Nucleus accumbens (tissue), 56 donors: ENCODE measurements at places on chromosomes 7 and 10.

DNA sequence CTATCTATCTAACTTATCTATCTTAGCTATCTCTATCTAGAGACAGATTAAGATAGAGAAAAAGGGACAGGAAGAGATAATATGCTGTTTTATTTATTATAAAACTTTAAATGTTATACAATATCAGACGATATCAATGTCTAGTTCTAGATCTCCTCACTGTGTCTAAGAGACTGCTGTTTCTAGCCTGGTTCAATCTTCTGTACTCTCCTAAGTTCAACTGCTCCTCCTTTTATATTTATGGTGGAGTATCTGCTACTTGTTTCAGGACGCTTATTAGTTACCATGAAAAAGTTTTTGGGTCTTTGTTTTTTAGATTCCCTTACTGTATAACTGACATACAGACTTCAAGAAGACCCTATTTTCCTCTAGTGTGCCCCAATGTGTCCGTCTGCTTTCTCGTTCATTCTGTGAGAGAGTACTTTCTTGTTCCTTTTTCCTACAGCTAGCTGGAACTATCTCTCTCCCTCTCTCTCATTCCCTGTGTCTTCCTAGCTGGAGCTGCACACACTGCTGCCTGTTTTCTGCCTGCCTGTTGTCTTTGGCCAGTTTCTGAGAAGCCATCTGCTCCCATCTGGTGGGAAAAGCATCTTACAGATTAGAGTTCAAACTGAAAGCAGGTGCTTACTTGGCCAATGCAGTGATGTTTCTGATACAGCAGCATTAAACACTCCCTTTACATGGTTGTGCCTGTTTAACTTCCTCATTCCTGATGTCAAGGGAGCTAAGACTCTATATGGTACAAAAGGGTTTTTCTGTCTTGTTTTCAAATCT, 49.4 kb upstream of the ARL4A start:
- DNase-seq: no peak

GRCh38 chr7:69457595-69458504, 140.4 kb upstream of the AUTS2 start:
- no peak for DNase-seq

DNA sequence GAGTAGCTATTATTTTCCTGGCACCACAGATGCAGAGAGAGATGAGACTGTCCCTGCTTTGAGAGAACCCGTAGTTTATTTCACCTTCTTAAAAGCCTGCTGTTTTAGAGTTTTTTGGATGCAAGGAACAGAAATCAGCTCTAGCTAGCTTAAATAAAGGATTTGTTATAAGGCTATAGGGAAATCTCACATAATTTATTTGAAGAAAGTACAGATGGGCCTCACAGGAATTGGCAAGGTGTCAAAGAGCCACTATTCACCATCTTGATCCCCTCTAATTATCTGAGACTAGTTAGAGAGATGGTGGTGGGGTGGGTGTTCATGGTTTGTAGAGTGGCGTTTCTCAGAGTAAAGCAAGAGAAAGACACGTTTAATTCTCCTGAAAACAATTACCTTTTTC, 7.3 kb downstream of the KMT2E start:
- no peak for DNase-seq

DNA sequence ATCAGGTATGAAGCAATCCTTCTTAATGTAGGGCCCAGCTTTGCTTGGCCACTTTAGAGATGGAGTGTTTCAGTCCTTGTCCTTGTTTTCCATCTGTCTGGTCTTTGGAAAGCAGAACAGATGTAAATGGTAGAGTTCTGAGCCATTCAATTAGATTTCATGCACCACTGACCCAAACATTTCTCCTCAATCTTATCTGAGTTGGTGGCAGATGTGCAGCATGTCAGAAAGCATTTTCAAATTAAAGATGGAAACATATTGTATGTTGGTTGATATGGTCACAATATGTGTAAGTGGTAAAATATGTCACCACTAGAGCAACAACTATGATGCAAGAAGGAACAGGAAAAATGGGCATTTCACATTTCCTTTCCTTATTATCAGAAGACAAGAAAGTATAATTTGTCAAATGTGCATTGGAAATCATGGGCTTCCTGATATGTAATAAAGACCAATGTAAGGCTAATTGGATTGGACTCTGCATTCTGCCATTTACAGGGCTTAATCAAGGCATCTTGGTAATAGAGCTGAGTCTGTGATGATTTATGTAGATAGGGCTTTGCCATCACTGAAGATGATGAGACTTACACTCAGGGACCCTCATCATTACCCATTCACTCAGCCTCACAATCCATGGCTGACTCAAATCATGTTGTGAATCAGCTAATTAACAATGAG, 750.7 kb downstream of the NRG3 start:
- no peak for DNase-seq

- DNase-seq: no peak
Measured at GRCh38 chr7:43071604-43072003, 40.8 kb upstream of the HECW1 start.

GRCh38 chr10:104435822-104436221, 82.2 kb downstream of the CFAP58 start:
- DNase-seq: no peak

DNA sequence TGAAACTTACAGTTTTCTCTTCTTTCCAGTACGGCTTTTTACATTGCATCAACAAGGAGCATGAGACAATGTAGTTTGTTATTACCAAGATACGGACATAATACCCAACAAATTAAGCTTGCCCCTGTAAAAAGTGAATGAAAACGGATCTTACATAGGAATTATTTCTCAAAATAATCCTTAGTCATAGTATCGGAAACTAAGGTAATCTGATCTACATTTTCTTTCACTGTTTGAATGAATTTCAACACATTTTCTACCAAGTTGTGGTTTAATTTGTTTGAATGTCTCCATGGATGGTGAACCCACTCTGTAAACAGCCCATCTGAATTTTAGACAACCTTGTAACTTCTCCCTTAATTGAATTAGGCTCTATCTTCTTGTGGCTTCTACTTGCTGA, 90.5 kb downstream of the INHBA start:
- no peak for DNase-seq

DNA sequence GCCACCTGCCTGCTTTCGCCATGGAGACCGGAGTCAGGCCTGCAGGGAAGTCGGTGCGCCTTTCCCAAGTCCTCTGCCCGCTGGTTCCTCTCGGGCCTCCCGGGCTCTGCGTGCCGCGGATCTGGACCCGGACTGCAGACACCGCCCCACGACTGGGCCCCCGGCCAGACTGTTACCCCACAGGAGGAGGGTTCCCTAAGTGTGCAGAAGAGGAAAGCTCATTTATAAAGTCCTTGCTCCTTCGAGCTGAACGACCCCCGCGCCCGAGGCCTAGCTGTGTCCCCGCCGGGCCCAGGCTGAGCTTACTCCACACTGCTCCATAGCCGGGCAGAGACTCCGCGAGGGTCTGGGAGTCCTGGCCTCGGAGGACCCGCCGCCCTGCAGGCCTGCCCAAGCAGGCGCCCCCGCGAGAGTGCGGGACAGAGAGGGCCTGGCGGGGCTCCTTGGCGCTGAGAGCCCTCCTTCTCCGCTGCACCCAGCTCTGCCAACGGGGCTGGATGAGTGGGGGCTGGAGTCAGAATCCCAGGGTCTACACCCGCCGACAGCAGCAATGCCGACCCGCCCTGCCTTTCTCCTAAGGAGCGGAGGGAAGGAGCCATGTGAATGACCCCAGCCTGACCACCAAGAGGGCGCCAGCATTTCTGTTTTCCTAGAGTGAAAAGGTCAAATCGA, 8.3 kb downstream of the EN2 start:
- no peak for DNase-seq

DNA sequence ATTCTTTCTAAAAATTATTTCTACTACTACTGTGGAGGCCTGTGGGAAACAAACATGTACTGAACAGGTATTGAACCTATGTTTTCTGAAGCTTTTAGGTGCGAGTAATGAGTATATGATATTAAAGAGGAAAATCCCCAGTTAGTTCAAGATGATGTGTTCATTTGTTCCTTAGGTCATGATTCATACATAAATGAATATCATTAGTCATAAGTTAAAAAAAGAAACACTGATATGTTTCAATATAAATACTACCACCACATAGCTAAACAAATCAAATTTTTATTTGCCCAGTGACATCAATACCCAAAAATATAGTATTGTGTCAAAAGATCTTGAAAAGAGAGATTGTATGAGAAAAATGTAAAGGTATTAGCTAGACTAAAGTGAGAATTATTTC, 210.7 kb upstream of the GNAI1 start:
- no peak for DNase-seq

- no peak for DNase-seq
Measured at GRCh38 chr10:61785473-61786105, 115.9 kb upstream of the ARID5B start.

GRCh38 chr10:50325449-50326171, 74.3 kb upstream of the ASAH2 start:
- no peak for DNase-seq

DNA sequence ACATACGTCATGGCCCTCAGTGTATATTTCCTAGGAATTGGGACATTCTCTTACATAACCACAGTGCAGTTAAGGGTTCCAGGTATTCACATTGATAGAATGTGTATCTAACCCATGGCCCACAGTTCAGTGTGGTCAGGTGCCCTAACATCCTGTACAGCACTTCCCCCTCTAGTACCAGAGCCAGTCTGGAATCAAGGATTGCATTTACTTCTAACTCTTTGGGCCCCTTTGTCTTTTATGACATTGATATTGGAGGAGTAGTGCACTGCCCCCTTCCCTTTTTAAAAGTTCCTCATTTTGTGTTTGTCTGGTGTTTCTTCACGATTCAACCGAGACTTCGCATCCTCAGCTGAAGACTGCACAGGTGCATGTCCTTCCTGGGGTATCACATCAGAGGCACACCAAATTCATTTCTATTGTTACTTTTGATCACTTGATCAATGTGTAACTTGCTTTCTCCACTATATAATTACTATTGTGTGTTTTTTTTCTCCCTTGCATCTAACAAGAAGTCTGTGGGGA, 22.4 kb upstream of the NPFFR1 start:
- no peak for DNase-seq

- no peak for DNase-seq
Measured at GRCh38 chr7:23277359-23277989, 21.7 kb upstream of the MALSU1 start.

- no peak for DNase-seq
Measured at GRCh38 chr7:155219947-155220769, 77.5 kb upstream of the INSIG1 start.

GRCh38 chr7:27377988-27378387, 135.4 kb downstream of the EVX1 start:
- DNase-seq: no peak

- DNase-seq: no peak
Measured at GRCh38 chr7:2497500-2498336, 21.5 kb upstream of the GRIFIN start.

DNA sequence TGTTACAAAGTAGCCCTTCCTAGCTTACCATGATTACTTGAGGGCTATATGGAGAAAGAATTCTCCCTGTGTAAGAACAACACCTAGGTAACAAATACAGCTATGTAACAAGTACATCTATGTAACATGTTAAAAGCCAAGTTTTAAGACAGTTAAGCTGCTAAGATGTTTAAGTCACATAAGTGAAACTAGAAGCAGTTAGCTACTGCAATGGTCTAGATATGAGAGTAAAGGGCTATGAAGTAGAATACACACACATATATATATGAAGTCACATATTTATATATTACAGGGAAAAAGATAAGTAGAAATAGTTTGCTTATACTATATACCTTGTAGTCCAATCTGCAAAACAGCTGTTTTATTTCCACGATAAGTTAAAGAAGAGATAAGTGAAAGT, 14.4 kb downstream of the POT1 start:
- DNase-seq: no peak

DNA sequence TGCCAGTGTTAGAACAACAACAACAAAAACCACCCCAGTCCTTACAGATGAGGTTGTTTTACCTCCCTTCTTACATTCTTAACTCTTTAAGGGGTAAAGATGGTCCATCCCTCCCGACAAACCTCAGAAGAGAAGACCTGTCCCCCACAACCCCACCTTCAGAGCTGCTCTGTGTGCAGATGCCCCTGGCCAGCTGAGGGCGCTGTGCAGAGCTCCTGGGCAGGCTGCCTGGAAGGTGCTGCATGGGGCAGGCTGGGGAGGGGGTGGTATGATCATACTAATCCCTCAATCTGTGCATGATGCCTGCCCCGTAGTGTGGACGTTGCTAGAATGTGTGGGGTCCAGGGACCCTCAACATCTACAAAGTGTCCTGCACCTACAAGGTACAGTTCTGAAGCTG, 387.1 kb downstream of the INHBA start:
- DNase-seq: no peak

- DNase-seq: no peak
Measured at GRCh38 chr7:34133356-34133982, 228.1 kb downstream of the BMPER start.
